ENCODE measurements at places on chromosomes 4 and X.

DNA sequence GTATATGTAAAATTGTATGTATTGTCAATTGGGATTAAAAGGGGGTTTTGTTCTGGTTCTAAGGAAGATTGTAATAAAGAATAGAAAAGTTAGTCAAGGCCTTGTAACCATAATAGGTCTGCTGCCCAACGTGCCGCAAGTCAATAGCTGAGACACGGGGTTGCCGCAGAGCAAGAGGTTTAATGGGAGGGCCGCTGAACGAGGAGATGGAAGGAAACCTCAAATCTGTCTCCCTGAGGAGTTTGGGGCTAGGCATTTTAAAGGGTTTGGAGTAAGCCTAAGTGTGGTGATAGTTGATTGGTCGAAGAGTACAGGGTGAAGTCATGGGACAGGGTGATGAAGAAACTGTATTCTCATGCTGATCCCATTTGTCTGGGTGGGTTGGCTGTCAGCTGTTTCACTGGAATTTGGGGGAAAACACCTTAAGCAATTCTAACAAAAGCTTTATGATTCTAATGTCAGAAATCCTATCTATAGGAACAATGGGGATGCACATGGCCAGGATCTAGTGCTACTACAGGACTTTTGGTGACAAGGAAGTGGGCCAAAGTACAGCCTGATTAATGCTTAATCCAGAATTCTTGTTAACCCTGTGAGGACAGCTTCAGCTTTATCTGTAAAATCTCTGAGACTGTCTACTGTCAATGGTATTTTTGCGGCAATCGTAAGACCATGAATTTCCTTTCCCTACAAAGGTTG lies 86.9 kb downstream of the RELL1 start:
- DNase-seq: no peak

DNA sequence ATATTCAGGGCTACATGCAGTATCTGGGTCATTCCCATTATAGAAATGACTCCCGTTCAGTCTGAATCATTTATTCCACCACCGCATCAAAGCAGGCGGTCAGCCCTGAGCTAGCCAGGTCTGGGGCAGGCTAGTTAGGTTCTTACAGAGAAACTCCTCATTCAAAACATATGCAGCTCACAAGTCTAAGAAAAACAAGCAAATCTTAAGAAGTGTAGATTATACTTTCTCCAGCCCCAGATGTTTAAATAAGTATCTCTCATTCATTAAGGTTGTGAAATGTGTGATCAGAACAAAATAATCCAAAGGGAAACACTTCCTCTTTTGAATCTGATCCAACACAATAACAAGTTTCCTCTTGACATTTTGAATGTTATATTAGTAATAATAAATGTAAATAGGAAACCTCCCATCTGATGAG lies 441.9 kb downstream of the INPP4B start:
- DNase-seq: no peak

DNA sequence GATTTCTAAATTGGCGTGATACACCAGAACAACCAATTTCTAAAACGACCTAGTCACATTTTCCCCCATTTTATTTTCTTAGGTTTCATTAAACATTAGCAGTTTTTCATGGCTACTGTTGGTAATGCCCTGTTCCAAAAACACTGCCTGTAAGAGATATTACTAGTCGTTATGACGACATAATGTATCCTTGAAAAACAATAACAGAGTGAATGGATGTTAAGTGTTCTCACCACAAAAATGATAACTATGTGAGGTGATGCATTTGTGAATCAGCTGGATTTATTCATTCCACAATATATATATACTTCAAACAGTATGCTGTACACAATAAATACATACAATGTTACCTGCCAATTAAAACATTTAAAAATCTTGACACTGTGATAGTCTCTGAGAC lies 1147.6 kb upstream of the PCDH10 start:
- DNase-seq: no peak

GRCh38 chr4:57504139-57504538 lies 394.0 kb upstream of the IGFBP7 start:
- DNase-seq: peak; percentile 68

DNA sequence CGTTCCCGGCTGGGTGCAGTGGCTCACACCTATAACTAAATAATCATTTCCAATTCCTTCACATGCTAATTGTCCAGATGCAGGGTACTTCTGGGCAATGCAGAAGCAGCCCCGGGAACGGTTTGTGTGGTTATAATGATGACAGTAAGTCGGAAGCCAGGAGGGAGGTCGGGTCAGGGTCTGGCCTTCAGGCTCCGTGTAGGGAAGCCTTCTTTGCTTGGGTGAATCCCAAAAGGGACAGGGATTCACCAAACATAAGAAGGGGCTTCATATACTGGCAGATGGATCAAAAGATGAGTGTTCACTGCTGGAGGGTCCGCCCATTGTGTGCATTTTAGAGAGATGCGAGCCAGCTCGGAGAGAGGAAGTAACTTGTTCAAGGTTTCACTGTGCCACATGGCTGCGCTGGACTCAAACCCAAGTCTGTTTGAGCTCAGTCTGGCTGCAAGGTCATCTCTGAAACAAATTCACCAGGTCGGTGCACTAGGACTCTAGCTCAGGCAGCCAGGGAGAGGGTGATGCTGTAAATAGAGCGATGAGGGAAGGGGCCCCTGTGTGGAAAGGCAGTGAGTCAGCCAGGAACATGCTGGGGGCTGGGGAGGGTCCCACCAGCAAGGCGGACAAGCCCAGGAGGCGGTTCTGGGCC lies 4.8 kb upstream of the KIAA0232 start:
- DNase-seq: no peak

DNA sequence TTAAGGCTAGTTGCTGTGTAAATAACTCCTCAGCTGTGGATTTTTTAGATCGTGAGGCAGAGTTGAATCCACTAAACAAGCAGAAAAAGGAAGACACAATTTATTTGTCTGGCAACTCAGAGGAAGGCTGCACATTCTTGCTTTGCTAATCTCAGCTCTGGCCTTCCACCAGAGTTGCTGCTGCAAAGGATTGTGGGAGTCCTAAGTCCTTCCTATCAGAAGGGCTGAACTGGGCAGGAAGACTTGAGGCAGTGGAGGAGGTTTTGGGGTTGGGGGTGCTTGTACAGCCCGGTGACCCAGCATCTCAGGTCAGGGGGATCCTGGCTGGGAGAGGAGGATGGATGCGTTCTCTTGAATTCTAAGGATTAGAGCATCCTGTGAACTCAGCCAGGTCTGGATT lies 11.0 kb upstream of the VSIG1 start:
- DNase-seq: no peak

GRCh38 chrX:74465424-74465823 lies 44.1 kb downstream of the SLC16A2 start:
- no peak for DNase-seq

DNA sequence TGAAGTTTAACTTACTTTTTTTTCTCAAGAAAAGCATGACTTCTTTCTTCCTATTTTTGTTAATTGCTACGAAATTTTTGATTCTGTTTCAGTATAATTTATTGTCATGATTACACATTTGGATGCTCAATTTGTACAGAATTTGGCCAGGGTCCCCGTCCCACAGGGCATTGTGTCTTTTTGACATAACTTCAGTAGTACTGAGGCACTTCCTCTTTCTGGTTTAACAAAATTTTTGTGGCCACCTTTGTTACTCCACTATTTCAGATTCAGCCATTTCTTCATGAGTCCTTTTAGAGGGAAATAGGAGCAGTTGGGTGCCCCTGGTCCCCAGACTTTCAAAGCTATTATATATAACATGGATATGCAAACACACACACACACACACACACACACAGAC lies 1248.7 kb downstream of the PCDH7 start:
- DNase-seq: no peak

DNA sequence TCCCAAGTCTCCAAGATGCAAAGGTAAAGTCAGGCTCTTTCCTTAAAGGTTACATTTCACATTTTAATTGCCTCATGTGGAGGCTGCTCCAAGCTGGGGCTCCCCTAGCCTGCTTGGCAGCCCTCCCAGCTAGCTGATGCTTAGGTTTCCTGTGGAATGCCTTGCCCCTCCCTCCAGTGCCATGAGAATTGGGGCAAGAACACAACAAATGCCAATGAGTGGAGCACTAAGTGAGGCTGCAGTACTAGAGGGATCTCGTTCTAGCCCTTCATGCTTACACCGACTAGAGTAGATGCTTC lies 597.7 kb downstream of the MID1IP1 start:
- DNase-seq: no peak

DNA sequence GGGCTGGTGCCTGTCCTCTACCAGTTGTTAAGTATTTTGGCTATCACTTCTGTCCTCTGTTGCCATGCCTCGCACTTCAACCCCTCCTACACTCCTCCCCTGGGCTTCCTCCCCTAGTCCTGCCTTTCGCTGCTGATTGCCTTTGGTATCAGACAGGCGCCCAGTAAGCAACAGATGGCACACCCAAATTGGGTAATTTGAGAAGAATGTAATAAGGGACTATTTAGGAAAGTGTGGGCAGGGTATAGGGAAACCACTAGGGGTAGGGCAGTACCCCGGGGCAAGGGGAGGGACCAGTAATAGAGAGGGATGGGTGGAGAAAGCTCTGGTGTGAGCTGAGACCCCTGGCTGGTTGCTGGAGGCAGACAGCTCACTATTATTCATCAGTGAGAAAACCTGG lies 172.7 kb upstream of the USP9X start:
- DNase-seq: no peak

- no peak for DNase-seq
Measured at GRCh38 chrX:140918398-140919038, 83.9 kb upstream of the SPANXB1 start.

DNA sequence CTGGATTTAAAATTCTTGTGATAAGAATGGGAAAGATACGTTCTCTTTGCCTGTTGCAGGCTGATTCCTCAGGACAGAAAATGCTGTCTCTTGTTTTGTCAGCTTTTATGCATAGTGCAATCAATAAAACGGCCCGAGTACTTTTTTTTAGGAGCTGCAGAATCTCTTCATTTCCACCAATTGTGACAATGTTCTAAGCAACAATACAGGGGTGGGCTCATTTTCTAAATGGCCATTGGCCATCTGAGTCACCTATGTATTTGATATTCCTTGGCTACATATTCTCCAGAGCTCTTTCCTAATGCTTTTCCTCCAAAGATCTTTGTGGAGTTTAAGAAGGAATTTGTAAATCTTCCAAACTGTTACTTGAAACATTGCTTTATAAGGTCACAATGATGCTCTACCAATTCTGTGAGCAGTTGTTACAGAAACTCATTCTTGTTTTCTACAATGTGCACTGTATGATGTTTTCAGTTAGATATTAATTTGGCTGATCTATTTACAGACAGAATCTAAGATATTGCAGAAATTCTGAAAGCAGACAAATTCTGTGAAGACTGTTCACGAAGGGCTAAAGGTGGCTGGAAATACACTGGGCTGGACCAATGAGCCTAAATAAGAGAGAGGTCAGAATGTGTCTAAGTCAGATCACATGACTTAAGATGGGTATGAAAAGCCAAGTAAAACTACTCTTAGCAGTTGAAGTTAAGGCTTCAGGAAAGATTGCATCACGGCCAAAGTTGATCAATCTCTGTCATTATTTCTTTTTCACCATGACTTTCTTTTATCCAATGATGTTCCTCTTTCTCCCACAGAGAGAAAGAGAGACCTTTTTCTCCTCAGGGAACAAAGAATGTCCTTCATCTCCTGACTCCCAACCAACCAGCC lies 33.4 kb downstream of the TAPT1 start:
- no peak for DNase-seq

DNA sequence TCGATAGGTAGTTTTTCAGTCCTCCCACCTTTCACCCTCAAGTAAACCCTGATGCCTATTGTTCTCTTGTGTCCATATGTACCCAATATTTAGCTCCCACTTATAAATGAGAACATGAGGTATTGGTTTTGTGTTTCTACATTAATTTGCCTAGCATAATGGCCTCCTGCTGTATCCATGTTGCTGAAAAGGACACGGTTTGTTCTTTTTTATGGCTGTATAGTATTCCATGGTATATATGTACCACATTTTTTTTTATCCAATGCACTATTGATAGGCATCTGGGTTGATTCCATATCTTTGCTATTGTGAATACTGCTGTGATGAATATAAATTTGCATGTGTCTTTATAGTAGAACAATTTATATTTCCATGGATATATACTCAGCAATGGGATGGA lies 199.2 kb downstream of the RAB28 start:
- no peak for DNase-seq

DNA sequence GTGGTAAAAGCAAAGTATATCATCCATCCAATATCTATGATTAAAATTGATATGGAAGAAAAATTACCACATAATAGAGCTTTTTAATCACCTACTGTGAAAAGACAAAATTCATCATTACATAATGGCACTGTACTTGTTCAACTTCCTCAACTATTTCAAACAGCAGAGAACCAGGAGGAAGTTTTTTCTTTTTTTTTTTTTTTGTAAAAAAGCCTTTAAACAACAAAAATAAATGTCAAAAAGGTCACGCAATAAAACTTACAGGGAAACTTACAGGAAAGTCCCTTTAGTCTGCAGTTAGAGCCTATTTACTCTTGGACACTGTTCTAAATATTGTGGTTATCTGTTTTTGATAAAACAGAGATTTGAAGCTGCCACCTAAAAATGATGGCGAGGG lies 4.8 kb downstream of the PDGFC start:
- DNase-seq: no peak

- DNase-seq: peak; percentile 46
Measured at GRCh38 chrX:53071604-53072417, 10.4 kb upstream of the TSPYL2 start.

DNA sequence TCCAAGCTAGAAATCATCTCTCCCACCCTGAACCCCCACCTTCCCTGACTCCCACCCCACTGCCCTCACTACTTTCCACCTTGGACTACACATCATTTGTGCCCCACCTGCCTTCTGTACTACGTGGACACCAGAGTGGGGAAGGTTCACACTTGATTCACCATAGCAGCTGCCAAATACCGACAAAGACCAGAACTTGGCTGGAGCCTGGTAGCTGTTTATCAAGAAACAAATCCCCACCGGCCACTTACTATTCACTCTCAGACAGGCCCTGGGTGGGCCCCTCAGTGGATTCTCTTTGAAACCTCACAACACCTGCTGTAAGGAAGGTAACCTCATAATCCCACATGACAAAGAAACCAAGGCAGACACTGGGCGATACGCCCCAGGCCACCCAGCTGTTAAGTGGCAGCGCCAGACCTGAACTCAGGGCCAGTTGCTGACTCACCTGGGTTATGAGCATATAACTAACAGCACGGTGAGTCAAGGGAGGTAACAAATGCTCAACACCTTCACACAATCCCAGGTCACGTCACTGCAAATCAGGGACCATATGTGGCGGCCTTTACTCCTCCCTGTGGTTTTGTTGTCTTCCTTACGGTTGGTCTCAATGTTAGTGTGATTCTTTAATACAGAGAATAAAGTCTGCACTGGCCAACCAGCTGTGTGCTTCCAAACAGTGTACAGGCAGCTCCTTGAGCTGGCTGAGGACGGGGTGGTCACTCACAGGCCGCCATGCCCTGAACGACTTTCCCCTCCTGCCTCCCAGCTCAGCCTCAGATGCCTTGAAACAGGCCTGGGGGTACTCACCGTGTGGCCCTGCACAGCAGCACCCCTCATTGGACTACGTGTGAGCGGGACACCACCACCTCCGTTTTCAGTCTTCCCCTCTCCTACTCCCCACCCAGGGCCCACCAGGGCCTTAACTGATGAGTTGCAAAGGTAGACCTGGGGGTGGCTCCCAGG lies 7.5 kb downstream of the WDR1 start:
- no peak for DNase-seq

GRCh38 chr4:143391261-143391660 lies 54.6 kb downstream of the GAB1 start:
- no peak for DNase-seq

- no peak for DNase-seq
Measured at GRCh38 chr4:73777612-73778011, 37.2 kb downstream of the CXCL8 start.

Measured in NCI-H2029 treated with DMSO at 0.1 percent for 48 hours (cell line).